ENCODE measurements at places on chromosomes 1 and 21.

DNA sequence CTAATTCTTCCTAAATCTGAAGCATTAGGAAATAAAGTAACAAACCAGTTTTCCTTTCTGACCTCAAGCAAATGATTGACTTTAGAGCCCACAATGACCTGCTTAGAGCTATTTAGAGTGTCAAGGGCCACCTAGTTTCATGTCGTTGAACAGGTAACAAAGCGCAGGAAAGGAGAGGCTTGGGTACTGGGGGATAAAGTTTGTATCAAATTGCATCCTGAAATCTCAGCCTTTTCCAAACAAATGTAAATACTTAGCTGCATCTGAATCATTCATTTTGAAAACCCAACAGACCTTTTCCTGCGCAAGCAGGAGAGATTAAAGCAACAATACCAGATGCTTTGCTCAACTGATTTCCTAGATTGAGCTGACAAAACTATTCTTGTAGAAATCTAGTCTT, 121.2 kb downstream of the NRIP1 start:
- no peak for DNase-seq

DNA sequence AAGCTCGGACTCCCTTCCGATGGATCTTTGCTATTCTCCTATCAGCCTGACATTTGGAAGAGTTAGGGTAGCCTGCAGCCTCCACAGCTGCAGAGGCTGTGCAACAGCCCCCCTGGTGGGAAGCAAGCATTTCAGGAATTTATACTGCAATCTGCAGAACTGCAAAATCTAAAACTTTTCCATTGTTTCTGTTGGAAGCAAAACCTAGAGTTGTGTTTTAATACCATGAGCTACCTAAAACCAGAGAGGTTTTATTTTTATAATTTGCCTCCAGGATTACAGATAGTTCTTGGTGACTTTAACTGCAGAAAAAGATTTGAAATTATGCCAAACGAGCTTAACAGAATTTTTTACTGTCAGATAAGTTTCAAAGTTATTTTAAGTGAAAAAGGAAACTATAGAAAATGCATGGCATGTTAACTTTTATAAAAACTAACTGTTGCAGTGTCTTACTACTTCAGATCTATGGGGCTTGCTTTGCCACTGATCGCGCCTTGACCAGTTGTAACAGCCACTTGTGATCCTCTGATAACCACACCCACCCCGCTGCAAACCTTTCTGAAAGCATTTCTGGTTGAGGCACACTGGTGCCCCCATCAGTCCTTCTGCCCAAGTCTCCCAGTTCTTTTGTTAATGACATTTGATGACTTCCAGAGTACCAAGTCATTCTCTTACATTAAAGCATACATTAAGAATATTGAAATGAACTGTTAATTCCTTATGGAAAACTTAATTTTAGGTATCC, 64.8 kb downstream of the PRDM2 start:
- no peak for DNase-seq

DNA sequence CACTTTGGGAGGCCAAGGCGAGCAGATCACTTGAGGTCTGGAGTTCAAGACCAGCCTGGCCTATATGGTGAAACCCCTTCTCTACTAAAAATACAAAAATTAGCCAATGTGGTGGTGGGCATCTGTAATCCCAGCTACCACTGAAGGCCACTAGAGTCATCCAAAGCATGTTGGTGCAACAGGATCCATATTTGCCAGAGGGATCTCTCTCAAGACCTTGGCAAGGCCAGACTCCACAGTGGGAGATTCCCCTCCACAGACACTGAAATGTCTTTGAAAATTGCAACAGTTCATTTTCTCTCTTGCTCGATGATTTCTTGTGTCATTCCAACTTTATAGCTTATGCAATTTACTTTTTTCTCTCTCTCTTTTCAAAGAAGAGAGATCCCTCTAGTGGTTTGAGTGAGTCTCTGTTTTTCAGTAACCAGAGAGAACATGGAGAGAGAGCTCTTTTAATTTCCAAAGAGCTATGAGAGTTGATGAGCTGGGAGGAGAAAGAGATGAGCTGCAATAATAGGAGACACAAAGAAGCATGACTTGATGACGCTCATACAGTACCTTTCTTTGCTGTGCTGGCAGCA, 176.8 kb upstream of the USP25 start:
- DNase-seq = no peak

DNA sequence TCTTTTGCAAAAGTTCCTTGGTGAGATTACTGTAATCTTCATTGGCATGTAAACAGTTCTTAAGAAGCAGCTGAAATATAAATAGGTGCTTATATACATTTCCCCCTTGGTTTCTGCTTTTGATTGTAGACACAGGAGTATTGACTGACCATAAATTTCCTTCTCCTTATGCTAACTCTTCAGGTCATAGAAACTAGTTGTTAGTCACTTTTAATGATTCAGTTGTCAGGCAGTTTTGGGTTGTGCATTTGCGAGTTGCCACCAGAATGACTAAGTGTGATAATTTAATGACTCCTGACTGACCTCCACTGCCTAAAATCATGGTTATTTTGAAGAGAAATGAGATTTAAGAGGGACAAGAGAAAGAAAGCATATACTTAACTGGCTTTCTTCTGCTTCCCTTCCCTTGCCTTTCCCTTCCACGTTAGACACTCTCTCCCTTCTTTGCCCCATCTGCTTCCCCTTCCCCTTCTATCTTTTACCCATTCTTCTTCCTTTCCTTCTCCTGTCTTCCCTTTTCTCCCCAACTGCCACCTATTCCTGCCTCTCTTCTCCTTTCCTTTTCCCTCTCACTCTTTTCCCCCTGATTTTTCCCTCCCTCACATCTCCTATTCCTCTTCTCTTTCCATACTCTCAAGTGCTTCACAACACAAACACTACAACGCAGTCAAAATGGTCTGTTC, 12.3 kb downstream of the ZMPSTE24 start:
- no peak for DNase-seq

DNA sequence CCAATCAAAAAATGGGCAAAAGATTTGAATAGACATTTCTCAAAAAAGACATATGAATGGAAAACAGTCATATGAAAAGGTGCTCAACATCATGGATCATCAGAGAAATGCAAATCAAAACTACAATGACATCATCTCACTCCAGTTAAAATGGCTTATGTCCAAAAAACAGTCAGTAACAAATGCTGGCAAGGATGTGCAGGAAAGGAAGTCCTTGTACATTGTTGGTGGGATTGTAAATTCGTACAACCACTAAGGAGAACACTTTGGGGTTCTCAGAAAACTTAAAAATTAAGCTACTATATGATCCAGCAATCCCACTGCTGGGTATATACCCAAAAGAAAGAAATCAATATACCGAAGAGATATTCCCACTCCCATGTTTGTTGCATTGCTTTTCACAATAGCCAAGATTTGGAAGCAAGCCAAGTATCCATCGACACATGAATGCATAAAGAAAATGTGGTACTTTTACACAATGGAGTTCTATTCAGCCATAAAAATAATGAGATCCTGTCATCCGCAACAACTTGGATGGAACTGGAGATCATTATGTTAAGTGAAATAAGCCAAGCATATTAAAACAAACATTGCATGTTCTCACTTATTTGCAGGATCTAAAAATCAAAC, 17.9 kb downstream of the GBP5 start:
- DNase-seq = no peak

- no peak for DNase-seq
These were observed 433.8 kb downstream of the PLPP3 start for GRCh38 chr1:56145581-56145980.

DNA sequence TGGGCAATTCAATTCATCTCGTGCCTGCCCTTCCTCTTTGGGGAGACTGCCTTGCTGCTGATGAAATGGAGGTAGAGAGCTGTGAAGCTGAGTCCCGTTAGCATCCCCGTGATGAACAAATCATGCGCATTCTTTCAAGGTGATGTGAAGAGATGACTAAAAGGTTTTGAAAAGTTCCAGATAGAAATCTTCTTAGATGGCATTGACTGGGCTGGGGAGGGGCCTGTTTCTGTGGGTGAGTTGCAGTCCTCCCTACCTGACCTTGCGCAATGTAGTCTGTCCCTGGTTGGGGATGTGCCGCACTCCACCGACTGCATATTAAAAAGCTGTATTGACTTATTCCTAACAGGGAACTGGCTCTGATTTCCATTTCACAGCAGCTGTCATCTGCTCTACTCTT, 49.6 kb downstream of the ST6GALNAC3 start:
- no peak for DNase-seq

- DNase-seq = no peak
These were observed 5.8 kb downstream of the AVPR1B start for GRCh38 chr1:206111271-206111927.

- no peak for DNase-seq
These were observed 33.9 kb downstream of the PCNT start for GRCh38 chr21:46357684-46358425.

DNA sequence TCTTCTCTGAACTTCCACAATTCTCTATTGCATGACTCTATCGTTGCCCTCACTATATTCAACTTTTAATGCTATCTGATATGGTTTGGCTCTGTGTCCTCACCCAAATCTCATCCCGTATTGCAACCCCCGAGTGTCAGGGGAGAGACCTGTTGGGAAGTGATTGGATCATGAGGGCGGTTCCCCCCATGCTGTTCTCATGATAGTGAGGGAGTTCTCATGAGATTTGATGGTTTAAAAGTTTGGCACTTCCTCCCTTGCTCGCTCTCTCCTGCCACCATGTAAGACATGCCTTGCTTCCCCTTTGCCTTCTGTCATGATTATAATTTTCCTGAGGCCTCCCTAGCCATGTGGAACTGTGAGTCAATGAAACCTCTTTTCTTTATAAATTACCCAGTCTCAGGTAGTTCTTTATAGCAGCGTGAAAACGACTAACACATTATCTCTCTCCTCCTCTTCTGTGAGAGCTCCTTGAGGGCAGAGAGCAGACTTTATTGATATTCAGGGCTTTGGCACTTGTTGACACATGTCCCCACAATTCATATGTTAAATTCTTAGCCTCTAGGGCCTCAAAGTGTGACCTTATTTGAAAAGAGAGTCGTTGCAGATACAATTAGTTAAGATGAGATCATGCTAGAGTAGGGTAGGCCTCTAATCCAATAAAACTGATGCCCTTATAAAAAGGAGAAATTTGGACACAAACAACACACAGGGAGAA, 52.1 kb downstream of the ADCY10 start:
- no peak for DNase-seq

GRCh38 chr21:46368533-46369285, 44.8 kb downstream of the PCNT start:
- DNase-seq = no peak

DNA sequence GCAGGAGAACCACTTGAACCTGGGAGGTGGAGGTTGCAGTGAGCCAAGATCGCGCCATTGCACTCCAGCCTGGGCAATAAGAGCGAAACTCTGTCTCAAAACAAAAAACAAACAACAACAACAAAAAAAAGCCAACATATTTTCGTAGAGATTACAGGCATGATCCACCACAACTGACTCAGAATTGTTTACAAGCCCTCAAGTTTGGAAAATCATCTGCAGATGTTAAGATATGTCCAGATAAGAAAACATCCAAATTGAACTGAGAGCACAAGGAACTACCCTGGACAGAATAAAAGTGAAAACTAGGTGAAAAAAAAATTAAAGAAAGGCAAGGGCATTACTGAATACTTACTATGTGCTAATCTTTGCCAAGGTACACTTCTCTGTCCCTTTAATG, 89.8 kb upstream of the WLS start:
- DNase-seq = no peak

DNA sequence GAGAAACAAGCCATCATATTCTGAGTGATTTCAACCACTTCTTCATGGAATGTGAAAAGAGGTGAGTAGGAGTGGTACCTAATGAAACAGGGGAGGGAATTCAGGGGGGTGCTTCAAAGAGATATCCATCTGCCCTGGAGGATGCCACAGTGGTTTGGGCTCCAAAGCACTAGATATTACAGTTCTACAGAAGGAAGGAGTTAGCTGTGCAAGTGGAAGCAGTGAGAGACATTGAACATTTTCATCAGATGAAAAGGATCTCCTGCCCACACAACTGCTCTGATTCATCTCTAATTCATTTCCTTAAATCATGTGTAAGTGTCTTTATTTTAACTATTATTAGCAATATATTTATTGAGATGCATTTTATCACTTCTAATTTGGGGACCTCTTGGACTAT, 2.8 kb upstream of the RGS5 start:
- DNase-seq = no peak

GRCh38 chr21:32578107-32578691, 7.1 kb downstream of the TCP10L start:
- DNase-seq = no peak

- DNase-seq = no peak
These were observed 623.3 kb upstream of the NR5A2 start for GRCh38 chr1:199404191-199404590.

GRCh38 chr21:44982558-44983250, 42.9 kb downstream of the SLX9 start:
- DNase-seq = no peak

- DNase-seq = no peak
These were observed 105.2 kb upstream of the HMGB4 start for GRCh38 chr1:33758698-33759097.

DNA sequence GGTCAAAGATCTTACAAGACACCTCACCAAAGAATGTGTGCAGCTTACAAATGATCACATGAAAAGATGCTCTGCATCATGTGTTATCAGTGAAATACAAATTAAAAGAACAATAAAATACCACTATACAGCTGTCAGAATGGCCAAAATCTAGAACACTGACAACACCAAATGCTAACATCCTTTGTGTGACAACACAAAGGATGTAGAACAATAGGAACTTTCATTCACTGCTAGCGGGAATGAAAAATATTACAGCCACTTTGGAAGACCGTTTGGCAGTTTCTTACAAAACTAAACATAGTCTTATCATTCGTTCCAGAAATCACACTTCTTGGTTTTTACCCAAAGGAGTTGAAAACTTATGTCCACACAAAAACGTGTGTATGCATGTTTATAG, 20.6 kb upstream of the SELP start:
- DNase-seq = no peak

- DNase-seq = no peak
These were observed 12.8 kb downstream of the GRIK3 start for GRCh38 chr1:37021502-37021901.

GRCh38 chr1:82704966-82705365, 904.2 kb downstream of the ADGRL2 start:
- DNase-seq = no peak

DNA sequence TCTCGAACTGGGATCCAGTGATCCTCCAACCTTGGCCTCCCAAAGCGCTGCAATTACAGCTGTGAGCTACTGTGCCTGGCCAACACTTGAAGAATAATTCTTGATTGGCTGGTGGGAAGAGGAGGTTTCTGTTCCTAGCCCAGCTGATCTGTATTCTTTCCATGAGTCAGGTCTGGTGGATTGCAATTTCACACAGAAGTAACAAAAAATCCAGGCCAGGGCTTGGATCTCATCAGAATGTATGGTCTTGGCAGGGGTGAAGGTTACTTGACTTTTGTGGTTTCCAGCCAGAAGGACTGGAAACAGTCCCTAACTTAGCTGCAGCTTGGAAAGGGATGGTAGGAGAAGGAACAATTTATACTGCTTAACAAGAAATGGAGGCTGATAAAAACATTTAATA, 5.1 kb upstream of the HP1BP3 start:
- DNase-seq = no peak
